ENCODE measurements at places on chromosomes 11 and 22.

DNA sequence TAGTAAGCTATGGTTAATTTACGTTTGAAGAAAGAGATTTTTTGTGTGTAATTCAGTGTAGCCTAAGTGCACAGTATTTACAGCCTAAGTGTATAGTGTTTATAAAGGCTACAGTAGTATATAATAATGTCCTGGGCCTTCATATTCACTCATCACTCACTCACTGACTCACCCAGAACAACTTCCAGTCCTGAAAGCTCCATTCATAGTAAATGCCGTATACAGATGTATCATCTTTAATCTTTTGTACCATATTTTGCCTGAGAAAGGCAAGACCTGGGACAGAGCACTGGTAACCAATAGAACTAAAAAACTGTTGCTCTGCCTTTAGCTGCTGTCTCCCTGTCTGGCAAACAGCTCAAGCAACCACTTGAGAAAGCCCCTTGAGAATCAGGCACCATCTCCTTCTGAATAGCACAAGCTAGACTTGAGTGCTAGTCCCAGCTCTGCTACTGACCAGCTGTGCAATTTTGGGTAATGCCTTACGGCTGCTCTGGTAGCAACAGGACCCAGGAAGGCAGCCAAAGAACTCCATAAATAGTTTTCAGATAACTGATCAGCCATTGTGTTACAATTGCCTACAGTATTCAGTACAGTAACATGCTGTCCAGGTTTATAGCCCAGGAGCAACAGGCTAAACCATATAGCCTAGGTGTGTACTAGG, 131.3 kb downstream of the KCNC1 start:
- no peak for DNase-seq

- DNase-seq, result no peak
Observed at GRCh38 chr11:78548911-78549590, 25.6 kb downstream of the NARS2 start.

- no peak for DNase-seq
Observed at GRCh38 chr22:30422481-30423300, 2.9 kb upstream of the MTFP1 start.

GRCh38 chr11:70713988-70714665, 315.8 kb downstream of the CTTN start:
- no peak for DNase-seq

GRCh38 chr11:88359541-88359940, 22.0 kb upstream of the CTSC start:
- no peak for DNase-seq

- DNase-seq, result no peak
Observed at GRCh38 chr11:99383648-99384245, 363.0 kb downstream of the CNTN5 start.

DNA sequence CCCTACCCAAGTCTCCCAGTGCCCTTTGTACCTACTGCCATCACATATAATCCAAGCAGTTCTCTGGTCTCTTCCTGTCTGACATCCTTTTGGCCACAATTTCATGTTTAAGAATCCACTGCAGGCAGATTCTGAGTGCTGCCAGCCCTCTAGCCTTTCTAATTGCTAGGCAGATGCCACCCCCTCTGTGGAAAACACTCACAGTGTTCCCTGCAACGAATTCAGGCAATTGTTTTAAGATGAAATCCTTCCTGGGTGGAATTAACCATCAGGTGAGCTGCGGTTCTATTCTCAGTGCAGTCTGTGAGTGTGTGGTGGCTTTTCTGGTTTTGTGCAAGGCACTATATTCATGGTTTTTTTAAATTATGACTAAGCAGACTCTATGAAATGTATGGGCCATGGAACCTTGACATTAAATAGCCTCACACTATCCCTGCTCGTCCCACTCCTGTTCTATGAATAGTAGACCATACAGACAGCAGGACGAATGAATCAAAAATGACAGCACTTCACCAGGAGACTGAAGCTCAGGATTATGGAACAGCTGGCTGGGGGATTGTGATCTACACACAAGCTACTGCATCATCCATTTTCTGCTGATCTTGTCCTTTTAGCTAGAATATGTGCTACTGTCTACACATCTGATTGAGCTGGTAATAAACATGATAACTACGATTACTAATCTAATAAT, 29.8 kb upstream of the BMAL1 start:
- DNase-seq, result no peak

GRCh38 chr11:30992513-30992849, 377.1 kb downstream of the DCDC1 start:
- no peak for DNase-seq

GRCh38 chr22:39135092-39135896, 17.2 kb downstream of the CBX7 start:
- no peak for DNase-seq

DNA sequence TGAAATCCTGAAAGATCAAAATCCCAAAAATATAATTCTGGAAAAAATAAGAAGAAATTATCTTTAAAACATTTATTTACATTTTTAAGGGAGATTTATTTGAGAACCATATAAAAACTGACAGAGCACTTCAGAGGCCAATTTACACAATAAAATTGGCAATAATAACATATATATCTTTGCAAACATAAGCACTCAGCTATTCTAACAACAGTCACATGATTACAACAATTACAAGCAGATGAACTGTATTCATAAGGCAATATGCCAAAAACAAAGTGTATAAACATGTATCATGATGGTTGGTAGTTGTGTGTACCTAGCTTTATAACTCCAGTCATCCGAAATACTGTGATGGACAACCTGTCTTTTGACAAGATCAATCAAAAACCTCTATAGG, 17.7 kb upstream of the RASSF10 start:
- no peak for DNase-seq

DNA sequence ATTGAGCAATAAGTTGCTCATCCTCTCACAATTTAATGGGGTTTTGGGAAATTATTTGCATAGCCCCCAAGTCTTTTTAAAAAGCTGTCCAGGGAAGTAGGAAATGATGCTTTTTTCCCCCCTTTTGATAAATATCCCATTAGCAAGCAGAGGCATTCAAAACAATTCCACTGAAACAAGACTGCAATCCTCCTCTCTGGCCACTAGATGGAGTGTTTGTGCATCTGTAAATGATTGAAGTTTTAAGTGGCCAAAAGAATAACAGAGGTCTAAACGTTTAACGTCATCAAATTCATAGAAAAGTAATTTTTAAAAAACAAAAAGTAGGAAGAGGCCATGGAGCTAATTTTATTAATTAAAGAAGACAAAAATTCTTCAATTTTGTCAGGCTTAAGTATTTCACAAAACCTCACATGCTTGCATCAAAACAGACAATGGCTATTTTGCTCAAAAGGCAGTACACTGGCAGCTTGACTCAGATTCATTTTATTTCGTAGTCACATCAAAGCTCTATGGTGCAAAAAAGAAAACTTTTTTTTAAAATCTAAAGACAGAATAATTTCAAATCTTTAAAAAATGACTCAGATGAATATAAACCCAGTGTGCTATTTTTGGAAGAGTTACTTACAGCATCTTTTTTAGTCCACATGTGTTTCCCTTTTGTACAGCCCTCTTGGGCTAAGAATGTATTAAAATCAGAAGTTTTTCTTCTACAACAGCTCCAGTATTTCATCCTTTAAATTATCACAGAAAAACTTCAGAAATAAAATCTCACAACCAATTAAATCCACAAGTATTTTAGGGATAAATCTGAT, 17.8 kb downstream of the CHORDC1 start:
- no peak for DNase-seq

DNA sequence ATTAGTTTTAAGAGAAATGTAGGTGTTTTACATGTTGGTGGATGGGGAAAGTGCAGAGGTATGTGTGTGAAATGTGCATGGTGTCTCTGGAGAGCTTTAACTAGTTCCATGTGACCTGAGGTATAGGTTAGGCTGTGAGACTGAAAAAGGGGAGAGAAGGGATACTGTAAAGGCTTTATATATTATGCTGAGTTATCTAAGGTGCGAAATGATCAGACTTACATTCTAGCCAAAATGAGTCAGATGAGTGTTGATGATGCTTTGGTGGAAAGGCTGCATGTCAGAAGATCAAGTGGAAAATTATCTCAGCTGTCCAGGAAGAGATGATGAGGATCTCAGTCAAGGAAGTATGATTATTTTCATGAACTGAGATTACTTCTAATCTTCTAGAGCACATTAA, 15.8 kb downstream of the ACAT1 start:
- no peak for DNase-seq

GRCh38 chr11:1048375-1049070, 12.0 kb upstream of the MUC6 start:
- DNase-seq, result no peak

DNA sequence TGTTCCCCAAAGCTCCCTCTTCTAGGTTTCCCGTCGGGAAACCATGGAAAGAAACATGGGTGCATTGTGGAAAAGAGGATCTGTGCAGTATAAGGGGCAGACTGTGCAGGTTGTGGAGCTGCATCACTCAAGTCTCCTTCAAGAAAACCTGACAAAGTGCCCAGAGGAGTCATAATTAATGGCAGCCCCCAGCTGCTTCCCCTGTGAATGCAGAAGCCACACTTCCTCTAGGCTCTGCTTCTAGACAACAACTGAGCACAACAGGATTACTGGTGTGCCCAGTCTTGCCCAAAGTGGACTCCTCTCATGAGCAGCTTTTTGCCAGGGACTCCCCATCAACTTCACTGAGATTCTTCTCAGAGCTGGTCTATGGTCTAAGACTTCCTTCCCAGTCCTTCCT, 42.6 kb upstream of the SCUBE2 start:
- no peak for DNase-seq
